NCI-H187 treated with DMSO at 0.1 percent for 48 hours (cell line): ENCODE measurements at places on chromosomes 6 and 20.

GRCh38 chr6:35487658-35488516 lies 9.0 kb downstream of the TEAD3 start:
- DNase-seq = no peak

- DNase-seq = peak; percentile 12
Measured at GRCh38 chr6:16964553-16965499, 137.0 kb upstream of the STMND1 start.

DNA sequence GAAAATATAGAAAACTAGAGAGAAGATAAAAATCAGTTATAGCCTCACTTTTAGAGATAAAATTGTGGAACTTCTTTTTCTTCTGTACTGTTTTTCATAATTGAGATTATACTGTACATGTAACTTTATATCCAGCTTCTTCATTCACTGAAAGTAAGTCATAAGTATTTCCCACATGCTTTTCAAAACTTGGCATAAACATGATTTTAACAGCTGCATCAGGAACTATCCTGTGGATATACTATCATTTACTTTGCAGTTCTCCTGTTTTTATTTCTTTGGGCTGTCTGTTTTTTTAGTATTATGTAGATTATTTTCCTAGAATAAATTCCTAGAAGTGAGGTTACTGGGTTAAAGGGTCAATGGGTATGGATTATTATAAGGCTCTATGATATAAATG lies 14.8 kb downstream of the DSTN start:
- DNase-seq = no peak

- no peak for DNase-seq
Measured at GRCh38 chr6:44976677-44977641, 351.2 kb upstream of the RUNX2 start.

GRCh38 chr20:32565735-32566032 lies 19.4 kb downstream of the NOL4L start:
- no peak for DNase-seq

GRCh38 chr20:9977629-9978028 lies 57.2 kb upstream of the ANKEF1 start:
- DNase-seq = no peak
